ENCODE measurements at places on chromosomes 12 and 14. TPM values are rescaled to one million over a fixed set of nuclear protein-coding genes. Genes with fewer than 3 reads are reported as not detected.

GRCh38 chr12:103743788-103744187, 97.2 kb downstream of the NT5DC3 start:
- no peak for DNase-seq

DNA sequence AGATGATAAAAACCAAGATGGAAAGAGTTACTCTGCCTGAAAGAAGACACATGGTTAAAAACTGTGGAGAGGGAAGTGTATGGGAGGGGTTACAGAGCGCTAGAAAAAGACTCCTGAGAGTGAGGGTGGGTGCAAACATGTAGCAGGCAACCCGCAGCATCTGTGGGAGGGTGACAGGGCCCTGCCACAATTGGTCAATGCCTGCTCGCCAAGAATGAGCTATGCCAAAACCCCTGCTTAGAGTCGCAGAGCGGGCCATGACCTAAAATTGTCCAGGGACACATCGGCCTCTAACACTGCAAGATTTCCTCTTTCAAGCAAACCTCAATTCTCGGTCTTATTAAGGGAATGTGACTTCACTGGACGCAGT, 700 bp downstream of the PRKAG1 start:
- peak; percentile 30 for DNase-seq

GRCh38 chr12:49843411-49843810, 505 bp upstream of the BCDIN3D start:
- no peak for DNase-seq

DNA sequence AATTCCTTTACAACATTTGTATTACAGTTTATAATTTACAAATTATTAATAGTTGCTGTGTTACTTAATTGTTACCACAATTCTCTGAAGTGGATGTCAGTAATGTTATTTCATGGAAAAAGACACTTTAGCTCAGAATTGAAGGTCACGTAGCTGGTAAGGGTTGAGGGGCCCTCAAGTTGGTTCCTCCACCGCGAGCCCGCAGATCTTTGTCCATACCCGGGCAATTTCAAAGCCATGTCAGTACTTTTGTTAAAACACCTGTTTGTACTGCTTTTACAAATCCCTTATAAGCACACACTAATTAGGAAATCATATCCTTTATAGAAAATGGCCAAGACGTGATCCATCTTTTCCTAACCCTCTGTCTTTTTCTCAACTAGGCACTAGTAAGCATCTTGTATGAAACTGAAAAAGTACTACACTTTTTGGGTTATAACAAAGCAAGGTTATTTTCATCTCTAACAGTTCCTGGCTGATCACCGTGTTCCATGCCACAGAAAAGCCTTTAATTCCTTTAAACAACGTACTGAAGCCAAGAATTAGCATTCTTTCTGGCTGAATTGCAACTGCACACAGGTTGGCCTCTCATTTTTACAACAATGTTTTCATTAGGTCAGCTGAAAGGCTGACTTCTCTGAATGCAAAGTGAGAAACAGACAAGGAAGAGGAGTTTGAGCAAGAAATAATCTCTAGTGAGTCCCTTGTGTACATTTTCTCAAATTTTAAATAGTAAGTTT, 76.1 kb downstream of the CNTN1 start:
- no peak for DNase-seq

GRCh38 chr12:11666131-11667050, 16.9 kb downstream of the ETV6 start:
- no peak for DNase-seq

RHOF gene
- 39.9 TPM for total RNA-seq

FITM1 gene
- 0.63 TPM for total RNA-seq

TCL1B gene
- total RNA-seq = not detected

GALNT8 gene
- total RNA-seq = 0.35 TPM

PCED1B gene
- total RNA-seq = 0.50 TPM

ERP29 gene
- total RNA-seq = 109 TPM

OTX2 gene
- not detected for total RNA-seq

Measured in HT1080 (cell line).